Forelimb muscle (tissue), 1 donor: ENCODE measurements at places on chromosomes 16 and 17. TPM values are rescaled to one million over a fixed set of nuclear protein-coding genes. Genes with fewer than 3 reads are reported as not detected.

Gene RASL10B
- 3.1 TPM for polyA plus RNA-seq

Gene TP53TG3C
- polyA plus RNA-seq: not detected

Gene TMEM88
- polyA plus RNA-seq: 23.0 TPM

Gene SULT1A1
- polyA plus RNA-seq: 15.5 TPM

Gene DCTPP1
- 23.6 TPM for polyA plus RNA-seq

Gene NLRC3
- polyA plus RNA-seq: 1.2 TPM

Gene FKBP10
- polyA plus RNA-seq: 114 TPM

Gene CHST5
- 0.27 TPM for polyA plus RNA-seq

DNA sequence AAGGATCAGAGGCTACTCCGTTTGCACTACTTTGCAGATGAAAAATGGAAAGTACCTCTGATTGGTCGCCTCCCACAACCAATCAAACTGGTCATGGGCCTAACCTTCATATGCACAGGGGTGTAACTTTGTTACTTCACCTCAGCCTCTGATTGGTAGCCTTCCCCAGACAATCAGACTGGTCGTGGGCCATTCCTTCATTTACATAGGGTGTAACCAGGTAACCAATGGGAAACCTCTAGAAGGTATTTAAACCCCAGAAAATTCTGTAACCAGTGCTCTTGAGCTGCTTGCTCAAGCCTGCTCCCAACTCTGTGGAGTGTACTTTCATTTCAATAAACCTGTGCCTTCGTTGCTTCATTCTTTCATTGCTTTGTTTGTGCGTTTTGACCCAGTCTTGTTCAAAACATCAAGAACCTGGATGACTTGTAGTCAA lies 39.2 kb upstream of the USP22 start:
- no peak for DNase-seq

GRCh38 chr17:80782536-80783427 lies 208.9 kb upstream of the CHMP6 start:
- no peak for DNase-seq

- no peak for DNase-seq
Measured at GRCh38 chr16:27364493-27365141, 37.4 kb upstream of the IL21R start.

GRCh38 chr16:49748322-49748721 lies 107.6 kb downstream of the ZNF423 start:
- DNase-seq: peak; percentile 62

DNA sequence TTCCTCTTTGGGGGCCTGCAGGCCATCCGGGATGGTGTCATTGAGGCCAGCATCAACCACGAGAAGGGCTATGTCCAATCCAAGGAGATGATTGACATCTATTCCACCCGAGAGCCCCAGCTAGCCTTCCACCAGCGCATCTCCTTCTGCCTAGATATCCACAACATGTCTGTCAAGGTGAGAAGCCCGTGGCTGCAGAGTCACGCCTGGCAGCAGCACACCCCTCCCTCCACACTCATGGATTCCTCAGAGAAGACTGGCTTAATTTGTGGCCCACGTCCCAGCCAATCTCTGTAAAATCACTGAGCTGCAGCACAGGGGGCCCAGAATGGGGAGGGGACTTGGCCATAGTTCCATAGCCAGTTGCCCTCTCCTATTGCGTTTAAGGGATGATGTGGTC lies 15.6 kb downstream of the PSMD3 start:
- no peak for DNase-seq

- DNase-seq: no peak
Measured at GRCh38 chr16:54488729-54489128, 202.1 kb upstream of the IRX3 start.

DNA sequence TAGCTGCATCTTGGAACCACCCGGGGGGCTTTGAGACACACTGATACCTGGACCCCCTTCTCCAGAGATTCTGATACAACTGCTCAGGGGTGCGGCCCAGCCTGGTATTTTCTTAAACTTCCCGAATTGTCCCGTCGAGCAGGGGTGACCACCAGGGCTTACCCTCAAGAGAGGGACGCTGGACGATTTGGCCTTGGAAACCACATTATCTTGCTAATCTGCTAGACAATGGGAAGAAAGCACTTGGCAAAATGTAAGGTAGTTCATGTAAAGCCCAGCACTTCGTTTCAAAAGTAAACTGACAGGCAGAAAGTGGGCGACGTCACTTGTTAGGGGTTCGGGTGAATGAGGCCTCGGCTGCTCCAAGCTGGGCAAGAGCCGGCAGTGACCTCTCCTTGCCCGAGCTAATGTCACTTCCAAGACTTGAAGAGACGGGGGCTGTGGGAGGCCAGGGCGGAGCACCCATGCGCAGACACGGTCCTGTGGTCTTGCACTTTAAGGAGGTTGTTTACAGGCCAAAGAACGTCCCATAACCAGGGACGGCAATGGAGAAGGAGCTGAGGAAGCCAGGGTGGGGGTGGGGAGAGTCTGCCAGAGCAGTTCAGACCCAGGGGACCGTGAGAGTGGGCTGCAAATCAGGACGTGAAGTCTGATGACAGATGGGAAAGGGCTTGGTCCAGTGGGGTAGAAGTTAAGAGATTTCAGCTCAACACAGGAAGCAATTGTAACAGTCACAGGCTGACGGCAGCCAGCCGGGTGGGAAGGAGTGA lies 152.7 kb upstream of the GSE1 start:
- DNase-seq: no peak

DNA sequence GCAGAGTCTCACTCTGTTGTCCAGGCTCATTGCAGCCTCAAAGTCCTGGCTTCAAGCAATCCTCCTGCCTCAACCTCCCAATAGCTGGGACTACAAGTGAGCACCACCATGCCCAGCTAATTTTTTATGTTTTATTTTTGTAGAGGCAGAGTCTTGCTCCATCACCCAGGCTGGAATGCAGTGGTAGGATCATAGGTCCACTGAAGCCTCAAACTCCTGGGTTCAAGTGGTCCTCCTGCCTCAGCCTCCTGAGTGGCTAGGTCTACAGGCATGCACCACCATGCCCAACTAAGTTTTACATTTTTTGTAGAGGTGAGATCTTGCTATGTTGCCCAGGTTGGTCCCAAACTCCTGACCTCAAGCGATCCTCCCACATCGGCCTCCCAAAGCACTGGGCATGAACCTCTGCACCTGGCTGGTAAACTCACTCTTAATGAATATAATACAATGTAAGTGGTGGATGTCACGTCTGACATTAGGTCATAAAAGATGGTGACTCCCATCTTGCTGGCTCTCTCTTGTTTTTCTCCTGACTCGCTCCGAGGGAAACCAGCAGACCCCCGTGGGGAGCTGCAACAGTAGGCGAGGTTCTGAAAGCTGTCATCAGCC lies 126.2 kb downstream of the IRX3 start:
- no peak for DNase-seq

DNA sequence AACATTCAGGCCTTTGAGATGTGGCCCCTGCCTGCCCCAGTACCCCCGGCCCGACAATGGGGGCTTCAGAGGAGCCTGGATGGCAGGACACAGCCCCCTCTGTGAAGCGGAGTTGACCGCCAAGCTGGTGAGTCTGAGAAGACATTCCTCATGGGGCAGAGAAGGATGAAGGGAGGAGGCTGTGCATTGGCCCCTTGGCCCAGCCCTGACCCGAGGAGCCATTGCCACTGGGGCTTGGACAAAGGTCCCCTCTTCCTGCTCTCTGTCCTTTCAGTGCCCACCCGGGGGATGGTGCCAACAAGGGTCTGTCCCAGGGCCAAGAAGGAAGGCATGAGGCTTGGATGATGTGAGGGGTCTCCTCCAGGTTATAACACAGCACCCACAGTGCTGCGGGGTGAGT lies 30.9 kb upstream of the PHB1 start:
- no peak for DNase-seq

DNA sequence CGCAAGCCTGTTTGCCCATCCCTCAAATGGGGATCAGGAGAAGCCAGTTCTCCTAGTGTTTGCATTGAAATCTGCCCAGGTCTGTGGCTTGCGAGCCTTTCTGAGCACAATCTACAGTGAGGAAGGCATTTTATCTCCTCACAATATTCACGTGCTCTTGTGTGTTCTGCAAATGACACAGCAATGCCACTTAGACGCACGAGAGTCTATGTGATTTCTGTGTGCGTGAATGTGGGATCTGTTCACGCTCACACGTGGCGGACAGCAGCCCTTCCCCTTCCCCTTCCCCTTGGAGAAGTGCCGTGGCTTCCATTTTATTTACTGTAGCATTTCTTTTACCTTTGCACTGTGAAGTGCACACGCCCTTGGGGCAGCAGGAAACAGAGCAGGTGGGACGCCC lies 17.7 kb upstream of the CBFA2T3 start:
- DNase-seq: no peak

GRCh38 chr17:48457080-48457836 lies 27.2 kb upstream of the SKAP1 start:
- DNase-seq: no peak

DNA sequence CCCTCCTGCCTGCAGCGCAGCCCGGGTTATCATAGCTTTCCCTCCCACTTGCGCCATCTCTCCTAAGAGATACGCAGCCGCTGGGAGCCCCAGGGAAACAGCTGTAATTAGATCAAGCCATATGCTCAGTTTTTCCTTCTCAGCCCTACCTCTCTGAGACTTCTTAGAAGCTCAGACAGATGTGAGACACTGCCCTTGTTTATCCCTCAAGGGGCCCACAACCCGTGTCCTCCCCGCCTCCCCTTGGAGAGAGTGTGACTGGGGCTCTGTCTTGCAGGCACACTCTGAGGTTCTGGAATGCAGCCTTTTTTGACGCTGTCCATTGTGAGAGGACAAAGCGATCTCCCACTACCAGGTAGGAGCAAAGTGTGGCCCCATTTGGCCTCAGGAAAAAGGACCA lies 31.2 kb downstream of the CIBAR2 start:
- DNase-seq: no peak

DNA sequence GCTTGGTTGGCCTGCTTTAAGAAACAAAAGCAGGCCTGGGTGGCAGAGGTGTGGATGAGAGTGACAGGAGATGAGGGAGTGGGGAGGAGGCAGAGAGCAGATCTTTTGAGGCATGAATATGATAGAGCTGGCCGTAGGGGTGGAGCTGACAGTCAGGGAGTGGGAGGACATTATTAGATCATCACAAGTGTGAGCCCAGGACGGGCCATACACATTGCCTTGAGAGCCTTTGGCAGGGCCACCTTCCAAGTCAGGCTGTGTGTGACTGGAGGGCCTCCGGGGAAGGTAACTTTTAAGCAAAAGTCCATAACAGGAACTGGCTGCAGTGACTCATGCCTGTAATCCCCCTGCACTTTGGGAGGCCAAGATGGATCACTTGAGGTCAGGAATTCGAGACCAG lies 26.3 kb downstream of the GINS3 start:
- no peak for DNase-seq

DNA sequence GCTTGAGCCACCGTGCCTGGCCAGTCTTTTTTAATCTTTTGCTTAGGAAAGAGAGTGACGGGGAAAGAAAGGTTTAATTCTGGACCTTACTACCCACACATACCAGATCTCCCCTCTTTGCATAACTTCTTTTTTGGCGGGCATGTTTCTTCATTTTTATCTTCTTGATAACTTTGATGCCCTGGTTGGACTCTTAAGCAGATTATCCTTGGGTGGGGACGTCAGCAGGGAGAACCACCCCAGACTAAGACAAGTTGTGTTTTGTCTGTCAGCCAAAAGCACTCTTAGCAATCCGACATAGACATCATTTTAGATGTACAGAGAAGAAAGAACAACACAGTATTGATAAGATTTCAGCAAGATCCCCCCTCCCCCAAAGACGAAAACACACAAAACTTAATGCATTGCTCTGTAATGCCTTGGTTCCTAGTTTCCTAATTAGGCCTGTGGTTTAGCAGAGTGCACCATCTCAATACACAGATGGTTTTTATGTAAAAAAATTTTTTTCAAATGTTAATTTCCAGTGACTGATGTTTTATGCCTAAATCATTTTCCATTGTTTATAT lies 99.9 kb downstream of the MSI2 start:
- no peak for DNase-seq

DNA sequence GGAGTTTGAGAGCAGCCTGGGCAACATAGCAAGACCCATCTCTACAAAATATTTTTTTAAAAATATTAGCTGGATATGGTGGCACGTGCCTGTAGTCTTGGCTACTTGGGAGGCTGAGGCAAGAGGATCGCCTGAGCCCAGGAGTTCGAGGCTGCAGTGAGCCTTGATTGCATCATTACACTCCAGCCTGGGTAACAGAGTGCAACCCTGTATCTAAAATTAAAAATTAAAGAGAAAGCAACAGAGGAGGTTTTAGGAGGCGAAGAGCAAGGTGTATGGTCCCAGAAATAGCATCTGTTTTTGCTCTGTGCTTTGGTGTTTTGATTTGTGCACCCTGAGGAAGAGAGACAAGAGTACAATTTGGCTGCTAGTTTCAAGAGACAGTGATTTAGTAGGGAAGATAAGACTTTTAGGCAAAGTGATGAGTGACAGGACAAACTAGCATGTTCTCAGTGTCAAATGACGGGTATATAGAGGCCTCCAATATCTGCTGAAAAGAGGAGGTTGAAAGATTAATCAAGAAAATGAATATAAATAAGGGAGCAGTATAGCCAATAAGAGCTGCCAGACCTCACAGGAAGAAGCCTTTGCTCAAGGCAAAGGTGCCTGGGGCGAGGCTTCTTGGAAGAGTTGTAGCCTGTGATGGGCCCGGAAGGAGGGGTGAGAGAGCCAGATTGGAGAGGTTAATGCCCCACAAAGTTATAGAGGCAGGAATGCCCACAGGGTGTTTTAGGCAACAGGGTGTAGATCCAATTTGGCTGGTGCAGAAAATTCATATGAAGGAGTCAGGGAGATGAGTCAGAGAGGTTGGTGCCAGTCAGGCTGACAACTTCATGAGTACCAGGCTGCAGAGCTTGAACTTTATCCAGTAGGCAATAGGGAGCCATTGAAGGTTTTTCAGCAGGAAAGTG lies 11.4 kb downstream of the HLF start:
- DNase-seq: no peak

- DNase-seq: no peak
Measured at GRCh38 chr16:87725596-87726235, 40.1 kb downstream of the KLHDC4 start.

GRCh38 chr17:49315551-49316257 lies 46.3 kb downstream of the ZNF652 start:
- DNase-seq: peak; percentile 40

DNA sequence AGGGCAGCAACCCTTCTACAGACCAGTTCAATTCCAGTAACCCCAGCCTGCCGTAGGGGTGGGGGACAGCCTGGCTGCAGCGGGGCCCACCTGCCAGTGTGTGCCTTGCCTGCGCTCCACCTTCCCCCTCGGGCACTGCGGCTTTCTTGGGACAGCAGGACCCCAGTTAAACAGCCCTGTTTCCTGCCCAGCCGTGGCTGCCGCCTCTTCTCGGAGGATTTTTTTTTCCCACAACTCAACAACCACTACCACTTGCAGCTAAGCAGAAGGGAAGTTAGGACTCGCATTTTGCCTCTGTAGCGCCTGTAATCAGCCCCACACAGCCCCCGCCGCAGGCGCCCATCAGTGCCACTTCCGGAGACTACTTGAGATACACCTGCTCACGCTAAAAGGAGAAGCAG lies 76.1 kb downstream of the RAI1 start:
- DNase-seq: no peak

GRCh38 chr17:48527547-48527932 lies 3.3 kb downstream of the HOXB1 start:
- no peak for DNase-seq
